ENCODE measurements at places on chromosomes 6 and 20.

DNA sequence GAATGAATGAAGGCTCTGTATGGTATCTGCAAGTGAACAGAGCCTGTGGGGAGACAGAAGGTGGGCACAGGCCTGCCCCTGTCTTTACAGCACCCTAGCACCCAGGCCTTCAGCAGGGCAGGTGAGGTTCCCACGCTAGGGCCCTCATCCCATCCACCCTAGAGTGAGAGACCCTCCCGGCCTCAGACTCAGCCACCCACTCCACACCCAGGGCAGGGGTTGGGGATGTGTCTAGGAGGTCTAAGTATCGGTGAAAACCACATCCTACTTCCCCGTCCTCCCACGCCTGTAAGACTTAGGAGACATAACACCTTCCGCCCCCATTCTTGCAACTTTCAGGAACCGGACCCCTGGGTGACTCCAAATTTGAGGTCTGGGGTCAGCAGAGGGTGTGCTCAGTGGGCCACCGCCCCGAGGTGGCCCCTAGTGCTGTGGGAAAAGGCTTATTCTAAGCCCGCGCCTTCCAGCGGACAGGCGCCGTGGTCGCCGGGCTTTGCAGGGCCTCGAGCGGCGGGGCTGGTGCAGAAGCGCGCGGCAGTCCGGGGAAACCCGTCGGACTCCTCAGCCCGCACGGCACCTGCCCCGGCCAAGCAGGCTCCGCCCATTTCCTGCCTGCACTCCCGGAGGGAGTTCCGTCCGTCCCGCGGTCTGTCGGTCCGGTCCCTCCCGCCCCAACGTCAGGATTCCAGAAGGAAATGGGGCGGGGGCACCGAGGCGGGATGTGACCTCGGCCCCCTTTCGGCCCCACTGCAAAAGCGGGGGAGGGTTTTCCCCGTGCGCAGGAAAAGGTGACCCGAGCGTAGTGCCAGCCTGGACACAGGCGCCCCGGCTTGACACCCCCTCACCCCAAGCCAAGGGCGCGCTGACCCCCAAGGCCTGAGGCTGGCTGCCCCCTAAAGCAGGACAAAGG is 868 bp downstream of the SAMD10 start:
- DNase-seq, result peak; percentile 96

DNA sequence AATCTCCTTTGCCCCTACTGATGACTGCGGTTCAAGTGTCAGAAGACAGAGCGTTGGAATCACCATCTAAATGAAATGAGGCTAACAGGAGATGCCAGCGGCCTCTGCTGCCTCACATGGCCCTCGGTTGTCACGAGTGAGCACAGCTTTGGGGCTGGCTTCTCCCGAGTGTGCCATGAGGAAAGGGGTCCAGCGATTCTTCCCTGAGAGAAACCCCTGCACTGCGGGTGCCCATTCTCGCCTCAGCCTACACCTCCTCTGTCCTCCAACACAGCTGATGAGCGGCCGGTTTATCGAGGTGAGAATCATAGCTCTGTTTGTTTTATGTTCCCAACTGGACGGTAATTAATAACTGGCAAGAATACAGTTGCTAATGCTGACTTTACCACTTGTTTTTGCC is 144.7 kb upstream of the RPS6KA2 start:
- no peak for DNase-seq

DNA sequence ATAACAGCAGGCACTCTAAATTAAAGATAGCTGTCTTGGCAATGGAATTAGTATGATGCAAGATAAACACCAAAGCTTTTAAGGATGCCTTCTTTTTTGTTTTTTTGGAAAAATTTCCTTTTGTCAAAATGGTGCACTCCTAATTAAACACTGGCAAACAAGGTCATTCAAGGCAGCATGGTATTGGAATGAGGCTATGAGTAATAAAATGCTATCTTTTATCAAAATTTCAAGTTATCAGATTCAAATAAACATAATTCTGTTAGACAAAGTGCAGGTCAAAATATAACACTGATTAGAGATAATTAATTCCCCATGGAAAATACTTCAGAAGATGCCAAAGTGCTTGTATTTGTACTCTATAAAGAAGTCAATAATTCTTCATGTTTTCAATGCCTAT is 514.1 kb downstream of the TENT5A start:
- DNase-seq, result no peak

GRCh38 chr6:30954631-30955366 is 14.0 kb downstream of the MUCL3 start:
- no peak for DNase-seq

DNA sequence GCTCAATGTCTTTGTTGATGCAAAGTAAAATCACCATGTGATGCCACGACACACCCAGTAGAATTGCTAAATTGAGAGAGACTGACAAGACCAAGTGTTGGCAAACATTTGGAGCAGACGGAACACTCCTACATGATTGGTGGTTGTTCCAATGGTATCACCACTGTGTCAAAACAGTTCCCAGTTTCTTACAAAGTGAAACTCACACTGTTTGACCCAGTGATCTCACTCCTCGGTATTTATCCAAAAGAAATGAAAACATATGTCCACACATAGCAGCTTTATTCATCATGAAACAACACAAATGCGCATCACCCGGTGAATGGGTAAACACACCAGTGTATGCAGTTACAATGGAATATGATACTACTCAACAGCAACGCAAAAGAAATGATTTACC is 74.0 kb upstream of the SULF2 start:
- DNase-seq, result no peak

GRCh38 chr20:56506103-56506502 is 18.4 kb upstream of the FAM209A start:
- no peak for DNase-seq

GRCh38 chr6:112109262-112109661 is 21.9 kb downstream of the FAM229B start:
- DNase-seq, result no peak

DNA sequence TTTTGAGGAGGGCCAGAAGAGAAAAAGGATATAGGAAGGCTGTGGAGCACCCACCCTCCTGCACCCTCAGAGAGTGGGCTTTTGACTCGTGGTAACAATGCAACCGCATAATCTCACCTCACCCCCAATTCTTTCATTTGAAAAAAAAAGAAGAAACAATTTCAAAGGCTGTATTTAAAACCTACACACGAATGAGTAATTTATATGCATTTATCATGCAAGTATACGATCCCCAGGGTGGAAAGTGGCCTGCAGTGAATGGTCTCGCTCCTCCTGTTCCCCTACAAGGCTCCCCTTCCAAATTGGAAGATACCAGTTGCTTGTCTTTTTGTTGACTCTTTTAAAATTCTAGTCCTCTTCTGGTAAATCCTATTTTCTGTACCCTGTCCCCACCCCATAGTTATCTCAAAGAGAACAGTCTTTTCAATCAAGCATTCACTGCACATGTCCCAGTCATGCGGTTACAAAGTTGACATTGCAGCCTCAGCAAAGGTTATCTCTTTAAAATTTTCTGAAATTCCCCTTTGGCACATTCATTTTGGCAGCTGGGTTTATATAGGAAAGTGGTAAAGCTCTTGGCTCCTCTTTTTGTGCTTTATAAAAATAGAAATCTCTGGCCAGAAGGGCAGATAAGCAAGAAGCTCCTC is 110.6 kb downstream of the ARID1B start:
- no peak for DNase-seq

- DNase-seq, result no peak
These were observed 164.8 kb downstream of the TFAP2C start for GRCh38 chr20:56793916-56794315.

- DNase-seq, result no peak
These were observed 772.8 kb upstream of the GJE1 start for GRCh38 chr6:141359953-141360352.

- no peak for DNase-seq
These were observed 39.3 kb upstream of the IPCEF1 start for GRCh38 chr6:154395878-154396277.

DNA sequence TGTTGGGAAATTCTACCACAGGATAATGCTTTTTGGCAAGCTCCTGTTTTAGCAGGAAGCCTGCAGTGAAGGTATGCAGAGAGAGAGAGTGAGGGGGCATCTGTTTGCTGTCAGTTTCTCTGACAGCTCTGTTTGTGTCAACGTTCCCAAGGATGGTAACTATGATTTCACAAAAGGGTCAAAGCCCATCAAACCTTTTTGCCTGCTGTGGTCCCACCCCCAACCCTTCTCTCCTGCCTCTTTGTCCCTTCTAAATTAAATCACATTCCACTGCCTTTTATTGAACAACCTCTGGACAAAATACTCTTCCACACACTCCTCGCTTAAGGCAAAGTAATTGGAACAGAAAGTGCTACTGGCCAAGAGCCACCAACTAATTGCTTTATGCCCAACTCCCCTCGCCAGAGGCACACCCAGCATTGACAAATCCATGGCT is 128.3 kb downstream of the TSHZ2 start:
- no peak for DNase-seq

- DNase-seq, result no peak
These were observed 78.4 kb upstream of the SLC22A23 start for GRCh38 chr6:3535033-3535775.

DNA sequence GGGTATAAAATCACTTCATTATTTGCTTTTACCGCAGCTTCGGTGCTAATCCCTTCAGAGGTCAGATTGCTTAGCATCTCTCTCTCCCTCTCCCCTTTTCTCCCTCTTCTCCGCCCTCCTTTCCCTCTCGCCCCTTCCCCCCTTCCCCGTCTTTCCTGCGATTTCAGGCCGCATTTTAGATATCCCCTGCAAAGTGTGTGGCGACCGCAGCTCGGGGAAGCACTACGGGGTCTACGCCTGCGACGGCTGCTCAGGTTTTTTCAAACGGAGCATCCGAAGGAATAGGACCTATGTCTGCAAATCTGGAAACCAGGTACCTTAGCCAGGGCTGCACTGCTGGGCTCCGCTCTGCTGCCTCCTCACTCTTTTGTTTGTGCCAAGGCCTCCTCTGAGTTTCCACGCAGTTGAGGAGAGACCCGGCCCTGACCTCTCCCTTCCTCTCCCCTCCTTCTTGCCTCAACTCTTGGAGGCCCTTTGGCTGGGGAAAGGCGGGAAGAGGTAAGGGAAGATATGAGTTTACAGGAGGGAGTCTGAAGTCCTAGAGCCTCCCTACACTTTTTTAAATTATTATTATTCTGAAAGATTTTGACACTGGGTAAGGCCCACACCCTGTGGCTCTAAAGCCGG is 5.6 kb downstream of the NR2E1 start:
- DNase-seq, result no peak

GRCh38 chr20:39541136-39541803 is 579.1 kb downstream of the DHX35 start:
- DNase-seq, result no peak

DNA sequence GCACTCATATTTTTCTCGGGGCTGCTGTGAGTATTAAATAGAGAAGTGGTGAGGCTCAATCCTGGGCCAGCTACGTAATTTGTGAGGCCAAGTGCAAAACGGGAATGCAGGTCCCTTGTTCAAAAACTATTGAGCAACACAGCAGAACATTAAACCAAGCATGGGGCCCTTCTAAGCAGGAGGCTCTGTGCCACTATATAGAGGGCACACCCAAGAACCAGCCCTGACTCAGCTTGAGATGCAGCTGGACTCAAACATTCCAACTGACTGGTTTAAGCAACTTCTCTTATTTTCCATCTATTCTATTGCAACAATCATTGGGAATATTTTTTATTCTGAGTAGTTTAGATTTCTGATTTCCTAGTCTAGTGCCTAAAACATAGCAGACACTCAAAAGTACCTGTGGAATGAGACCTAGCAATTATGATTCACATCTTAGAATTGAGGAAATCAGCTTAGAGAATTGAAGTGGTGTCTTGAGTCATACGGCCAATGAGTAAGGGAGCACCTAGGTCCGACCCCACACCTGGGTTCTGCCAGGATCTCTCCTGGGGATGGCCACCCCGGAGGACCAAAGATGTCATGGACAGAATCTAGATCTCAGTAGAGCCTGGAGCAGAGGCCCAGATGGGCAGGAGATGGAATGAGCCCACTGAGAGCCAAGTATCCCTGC is 1.3 kb downstream of the SIRPB2 start:
- DNase-seq, result no peak

- no peak for DNase-seq
These were observed 28.9 kb downstream of the INSM1 start for GRCh38 chr20:20396794-20397193.

GRCh38 chr20:51087266-51087665 is 64.4 kb upstream of the KCNG1 start:
- DNase-seq, result no peak

GRCh38 chr6:35359744-35360348 is 17.5 kb downstream of the PPARD start:
- no peak for DNase-seq

DNA sequence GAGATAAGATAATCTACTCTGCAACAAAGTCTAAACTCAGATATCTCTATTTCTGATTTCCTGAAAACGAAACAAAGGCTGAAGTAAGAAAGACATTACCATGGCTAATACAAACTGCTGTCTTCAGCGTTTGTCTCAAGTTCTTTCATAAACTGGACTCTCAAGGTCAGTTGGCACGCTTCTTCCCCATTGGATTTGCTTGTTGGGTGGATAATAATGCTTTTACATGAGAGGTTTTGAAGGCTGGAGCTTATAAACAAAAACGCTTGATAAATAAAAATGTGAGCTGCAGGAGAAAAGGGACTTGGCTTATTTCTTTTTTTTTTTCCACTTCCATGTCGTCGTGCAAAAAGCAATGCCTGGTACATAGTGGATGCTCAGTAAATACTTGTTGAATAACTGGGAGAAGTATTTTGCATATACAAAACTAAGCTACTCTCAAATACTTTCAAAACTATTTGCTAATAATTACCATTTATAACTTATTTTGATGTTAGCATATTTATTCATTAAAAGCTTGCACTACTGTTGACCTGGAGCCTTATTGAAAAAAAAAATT is 65.7 kb upstream of the EEF1A1 start:
- peak; percentile 52 for DNase-seq

GRCh38 chr6:141953072-141953471 is 179.7 kb upstream of the GJE1 start:
- DNase-seq, result no peak

DNA sequence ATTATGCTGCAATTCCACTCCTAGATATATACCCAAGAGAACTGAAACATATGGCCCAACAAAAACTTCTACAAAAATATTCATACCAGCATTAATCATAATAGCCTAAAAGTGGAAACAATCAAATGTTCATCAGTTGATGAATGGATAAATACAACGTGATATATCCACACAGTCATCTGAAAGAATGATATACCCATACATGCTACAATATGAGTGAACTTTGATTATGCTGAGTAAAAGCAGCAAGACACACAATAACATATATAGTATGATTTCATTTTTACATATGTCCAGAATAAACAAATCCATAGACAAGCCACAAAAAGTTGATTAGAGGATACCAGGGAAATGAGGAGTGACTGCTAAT is 30.7 kb downstream of the CDK19 start:
- no peak for DNase-seq

All from HT-29 (cell line).